ENCODE measurements at places on chromosomes 6 and 20. TPM values are rescaled to one million over a fixed set of nuclear protein-coding genes. Genes with fewer than 3 reads are reported as not detected.
A peak's percentile ranks its signal among the peaks of the same experiment; 100 is the strongest.

- no peak for DNase-seq
Observed at GRCh38 chr20:5652626-5653553, 97.3 kb upstream of the SHLD1 start.

DNA sequence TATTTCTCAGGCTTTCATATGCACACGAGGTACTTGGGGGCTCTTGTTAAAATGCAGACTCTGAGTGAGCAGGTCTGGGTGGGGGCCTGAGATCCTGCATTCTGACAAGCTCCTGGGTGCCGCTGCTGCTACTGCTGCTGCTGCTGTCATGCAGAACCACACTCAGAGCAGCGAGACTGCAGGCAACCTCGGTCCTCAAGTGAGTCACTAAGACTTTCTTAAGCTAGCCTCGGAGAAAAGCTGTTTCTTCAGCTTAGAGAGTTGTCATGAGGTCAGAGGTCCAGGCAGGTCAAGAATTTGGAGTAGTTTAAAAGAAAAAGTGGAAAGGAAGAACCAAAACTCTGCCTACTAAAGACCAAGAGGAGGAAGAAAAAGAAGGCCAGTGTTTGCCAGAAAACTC is 92.9 kb downstream of the SPTLC3 start:
- DNase-seq, result no peak

GRCh38 chr20:15491575-15491974 is 1081.7 kb downstream of the KIF16B start:
- DNase-seq, result no peak

- DNase-seq, result no peak
Observed at GRCh38 chr20:42652266-42652665, 537.4 kb downstream of the PTPRT start.

DNA sequence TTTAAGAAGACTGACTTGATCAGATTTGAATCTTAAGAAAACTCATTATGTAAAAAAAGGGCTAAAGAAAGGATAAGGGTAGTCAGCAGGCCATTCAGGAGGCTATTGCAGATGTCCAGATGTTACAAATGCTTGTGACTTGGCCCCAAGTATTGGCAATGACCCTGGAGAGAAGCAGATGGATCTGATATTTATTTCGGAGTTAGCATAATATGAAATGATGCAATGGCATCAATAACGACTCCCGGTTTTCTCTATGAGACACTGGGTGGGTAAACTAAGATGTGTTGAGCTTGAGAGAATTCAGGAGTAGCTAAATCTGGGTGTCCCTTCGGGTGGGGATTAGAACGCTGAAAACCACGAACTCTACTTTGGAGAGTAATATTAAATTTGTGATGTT is 149.7 kb downstream of the LAMA2 start:
- no peak for DNase-seq

- no peak for DNase-seq
Observed at GRCh38 chr20:43975096-43975768, 60.6 kb downstream of the TOX2 start.

DNA sequence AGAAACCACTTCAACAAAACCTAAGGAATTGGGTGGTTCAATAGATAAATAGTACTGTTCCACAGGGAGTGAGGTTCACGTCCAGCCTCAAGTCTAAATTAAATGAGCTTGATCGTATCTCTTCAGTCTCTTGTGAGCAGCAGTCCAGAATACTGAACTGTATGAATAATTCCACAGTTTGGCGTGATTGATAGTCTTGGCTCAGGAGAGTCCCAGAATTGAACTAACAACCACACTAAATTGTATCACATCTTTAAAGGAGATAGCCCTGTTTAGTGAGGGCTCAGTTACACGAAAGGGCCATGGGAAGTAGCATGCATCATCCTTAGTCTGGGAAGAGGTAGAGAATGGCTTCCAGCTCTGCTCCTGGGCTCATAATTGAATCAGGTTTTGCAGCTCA is 224.6 kb downstream of the PACRG start:
- no peak for DNase-seq

GRCh38 chr6:3421143-3421542 is 35.7 kb downstream of the SLC22A23 start:
- no peak for DNase-seq

- no peak for DNase-seq
Observed at GRCh38 chr6:154683756-154684523, 49.3 kb upstream of the SCAF8 start.

- no peak for DNase-seq
Observed at GRCh38 chr6:139406577-139407343, 32.3 kb upstream of the CITED2 start.

GRCh38 chr6:328136-328670 is 35.9 kb downstream of the DUSP22 start:
- peak; percentile 74 for DNase-seq

DNA sequence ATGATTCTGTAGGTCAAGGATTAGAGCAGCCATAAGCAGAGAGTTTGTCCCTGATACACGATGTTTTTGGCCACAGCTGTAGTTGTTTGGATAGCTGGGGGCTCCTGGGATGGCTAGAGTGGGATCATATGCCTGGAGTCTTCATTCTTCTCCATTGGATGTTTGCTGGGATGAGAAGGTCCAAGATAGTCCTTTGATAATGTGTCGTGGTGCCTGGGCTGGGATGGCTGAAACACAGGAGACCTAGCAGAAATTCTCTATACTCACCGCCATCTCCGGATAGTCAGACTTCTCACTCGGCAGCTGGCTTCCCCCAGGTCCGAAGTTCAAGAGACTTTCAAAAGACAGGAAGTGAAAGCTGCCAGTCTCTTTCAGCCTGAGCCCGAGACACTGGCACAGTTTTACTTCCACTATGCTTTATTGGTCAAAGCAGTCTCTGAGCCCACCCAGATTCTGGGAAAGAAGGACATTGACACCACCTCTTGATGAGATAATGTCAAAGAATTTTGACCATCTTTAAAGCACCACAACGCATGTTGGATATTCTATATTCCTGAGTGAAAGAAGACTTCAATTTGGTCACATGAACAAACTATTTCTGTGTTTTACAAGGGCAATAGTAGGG is 16.0 kb downstream of the MARCKS start:
- peak; percentile 56 for DNase-seq

- no peak for DNase-seq
Observed at GRCh38 chr20:2888224-2888955, 15.1 kb downstream of the PTPRA start.

GRCh38 chr6:52328303-52328662 is 33.7 kb upstream of the PAQR8 start:
- no peak for DNase-seq

- DNase-seq, result no peak
Observed at GRCh38 chr6:27978705-27979104, 21.7 kb downstream of the OR2B6 start.

The SMOC2 gene
- 26.1 TPM for total RNA-seq

The BMP2 gene
- total RNA-seq, result 11.6 TPM

The WFDC2 gene
- 244 TPM for total RNA-seq

The MED23 gene
- 37.7 TPM for total RNA-seq

The INSM1 gene
- total RNA-seq, result not detected

The LCA5 gene
- 5.8 TPM for total RNA-seq

The HLA-DOB gene
- total RNA-seq, result 1.9 TPM

The MYLK4 gene
- 1.3 TPM for total RNA-seq

The MAS1 gene
- not detected for total RNA-seq

The TMEM244 gene
- not detected for total RNA-seq

The BPIFB4 gene
- not detected for total RNA-seq

The KCNK16 gene
- total RNA-seq, result not detected

The MATN4 gene
- not detected for total RNA-seq

The PGC gene
- total RNA-seq, result not detected

The SRSF12 gene
- total RNA-seq, result 0.57 TPM

The HLA-DQA2 gene
- total RNA-seq, result 5.7 TPM

The LGSN gene
- not detected for total RNA-seq

The SIRPB1 gene
- 5.9 TPM for total RNA-seq

The RBBP8NL gene
- 11.4 TPM for total RNA-seq

The GABBR1 gene
- 64.3 TPM for total RNA-seq
